ENCODE measurements at places on chromosomes 7 and 10.

- DNase-seq: no peak
These were observed 75.4 kb upstream of the SLC13A1 start for GRCh38 chr7:123275036-123275753.

- no peak for DNase-seq
These were observed 12.5 kb downstream of the PROSER2 start for GRCh38 chr10:11835704-11836103.

DNA sequence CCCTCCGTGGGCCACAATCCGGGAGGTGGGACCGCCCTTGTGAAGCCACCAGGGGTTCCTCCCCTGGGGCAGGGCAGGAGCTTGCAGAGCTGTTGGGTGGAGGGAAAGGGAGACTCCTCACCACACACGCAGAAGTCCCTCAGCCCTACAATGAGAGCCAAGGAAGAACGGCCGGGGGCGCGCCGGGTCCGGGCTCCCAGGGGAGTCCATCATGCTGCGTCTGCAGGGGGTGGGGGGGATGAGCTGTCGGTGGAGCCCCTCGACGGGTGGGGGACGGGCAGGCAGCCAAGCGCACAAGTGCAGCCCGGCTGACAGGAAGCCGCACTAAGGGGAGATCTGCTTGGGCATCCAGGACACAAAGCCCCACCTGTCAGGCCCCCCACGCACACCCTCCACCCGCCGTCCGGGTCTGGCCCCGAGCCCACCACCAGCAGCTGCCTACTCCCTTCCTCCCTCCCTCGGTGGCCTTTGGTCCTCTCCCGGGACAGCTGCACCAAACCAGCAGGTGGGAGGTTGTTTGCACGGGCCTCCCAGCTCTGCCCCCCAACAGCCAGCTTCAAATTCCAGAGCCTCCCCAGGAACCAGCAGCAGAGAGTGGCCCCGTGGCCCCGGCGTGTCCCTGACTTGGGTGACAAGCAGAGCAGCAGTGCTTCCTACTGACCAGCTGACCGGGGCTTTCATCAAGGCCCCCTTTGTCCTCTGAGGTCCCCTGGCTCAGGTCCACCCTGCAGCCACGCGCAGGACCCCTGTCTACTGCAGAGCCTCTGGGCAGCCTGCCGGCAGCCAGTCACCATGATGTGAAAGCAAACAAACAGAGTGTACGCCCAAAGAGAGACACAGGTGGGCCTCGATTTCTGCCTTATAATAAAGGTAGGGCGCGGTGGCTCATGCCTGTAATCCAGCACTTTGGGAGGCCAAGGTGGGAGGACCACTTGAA is 50.3 kb downstream of the HIP1 start:
- DNase-seq: no peak

DNA sequence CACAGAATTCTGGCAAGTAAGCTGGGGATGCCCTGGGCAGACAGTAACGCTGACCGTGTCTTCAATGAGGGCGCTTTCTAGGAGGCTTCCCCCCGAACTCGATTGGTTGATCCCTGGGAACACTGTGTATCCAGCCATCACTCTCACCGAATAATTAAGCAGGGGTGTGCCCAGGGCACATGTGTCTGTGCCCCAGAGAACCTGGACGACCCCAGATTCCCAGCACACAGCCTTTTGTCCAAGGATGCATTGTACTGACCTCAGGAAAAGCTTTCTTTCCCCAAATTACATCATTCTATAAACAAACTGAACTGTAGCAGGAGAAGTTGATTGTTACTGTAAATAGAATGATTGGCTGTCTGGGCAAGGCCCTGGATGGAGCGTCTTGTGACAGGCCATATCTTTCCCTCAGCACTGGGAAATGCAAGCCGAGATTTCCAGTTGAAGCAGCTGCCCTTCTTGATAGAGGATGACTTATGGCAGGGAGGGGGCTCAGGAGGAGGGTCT is 6.6 kb upstream of the DEPP1 start:
- DNase-seq: no peak

DNA sequence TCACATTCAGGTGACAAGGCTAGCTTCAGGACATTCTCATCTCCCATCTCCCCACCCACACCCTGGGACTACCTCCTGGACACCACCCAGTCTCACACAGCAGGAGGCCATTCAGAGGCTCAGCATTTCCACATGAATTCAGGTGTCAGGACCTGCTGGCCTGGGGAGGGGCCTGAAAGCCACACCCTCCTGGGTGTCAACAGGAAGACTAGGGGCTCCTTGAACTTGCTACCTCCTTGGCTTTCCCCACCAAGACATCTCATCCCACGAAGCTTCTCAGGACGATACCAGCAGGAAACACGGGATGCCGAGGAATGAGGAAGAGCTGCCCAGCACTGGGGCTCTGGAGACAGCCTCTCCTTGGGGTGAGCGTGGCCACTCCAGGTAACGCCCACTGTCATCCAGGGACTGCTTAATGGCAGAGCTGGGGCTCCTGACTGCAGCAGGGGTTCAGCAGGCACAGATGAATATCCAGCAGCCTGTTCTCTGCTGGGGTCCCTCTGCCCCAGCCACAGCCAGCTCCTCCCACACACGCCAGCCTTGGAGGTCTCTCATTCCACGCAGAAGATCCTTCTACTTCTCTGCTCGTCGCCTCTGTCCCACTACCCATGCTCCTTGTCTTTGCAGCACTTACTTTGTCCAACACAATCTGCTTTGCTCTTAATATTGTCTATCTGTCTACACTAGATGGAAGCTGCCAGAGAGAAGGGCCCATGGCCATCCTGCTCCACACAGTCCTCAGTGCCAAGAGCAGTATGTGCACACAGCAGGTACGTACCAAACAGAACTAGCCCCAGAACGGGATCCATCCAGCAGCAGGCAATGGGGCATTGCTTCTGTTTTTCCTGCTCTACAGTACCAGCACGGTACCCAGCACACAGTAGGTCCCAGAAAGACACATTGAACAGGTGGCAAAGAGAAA is 88.7 kb downstream of the FAM53B start:
- no peak for DNase-seq

- DNase-seq: no peak
These were observed 1.1 kb downstream of the HTR5A start for GRCh38 chr7:155071121-155071651.

Measured in activated CD4-positive, alpha-beta T cell treated with anti-CD3 and anti-CD28 coated beads, Interleukin-2, amount 10 ng/mL, durations not matched to agents 24 days and 14 days (primary cell).